ENCODE measurements at places on chromosomes 7 and 10.

GRCh38 chr10:131433568-131433967, 122.0 kb upstream of the TCERG1L start:
- no peak for DNase-seq

- DNase-seq, result no peak
These were observed 136.4 kb downstream of the OAT start for GRCh38 chr10:124282326-124282725.

DNA sequence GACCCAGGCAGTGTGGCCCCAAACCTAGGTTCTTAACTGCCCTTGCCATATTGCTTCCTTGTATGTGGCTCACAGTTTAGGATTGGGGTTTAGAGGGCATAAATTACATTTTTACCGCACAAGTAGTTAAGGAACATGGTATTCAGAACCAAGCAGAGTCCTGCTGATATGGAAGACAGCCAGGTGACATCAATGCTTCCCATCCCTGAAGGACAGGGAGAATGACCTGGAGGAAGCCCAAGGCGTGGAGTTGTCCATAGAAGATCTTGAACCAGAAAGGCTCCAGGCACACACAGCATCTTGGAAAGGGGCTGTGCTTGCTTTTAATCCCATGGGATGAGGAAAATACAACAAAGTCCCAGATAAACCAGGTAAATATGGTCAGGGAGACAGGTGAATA, 48.3 kb downstream of the ATXN7L1 start:
- no peak for DNase-seq

DNA sequence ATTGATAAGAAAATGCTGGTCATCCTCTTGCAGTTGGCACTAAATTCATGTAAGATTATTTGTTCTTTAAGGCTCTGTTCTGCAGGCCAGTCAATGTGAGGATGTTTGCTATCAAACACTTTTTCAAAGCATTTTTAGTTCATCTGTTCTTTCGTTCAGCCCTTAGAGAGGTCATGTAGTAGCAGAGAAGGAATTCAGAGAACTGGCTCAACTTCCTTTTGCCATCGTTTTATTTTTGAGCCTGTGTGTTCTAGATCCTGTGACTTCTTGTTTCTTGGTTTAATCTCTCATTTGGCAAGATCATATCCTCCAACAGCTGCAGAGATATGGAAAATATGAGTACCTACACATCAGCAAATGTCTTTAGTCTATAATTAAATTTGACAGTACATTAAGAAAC, 184.3 kb downstream of the NRP1 start:
- no peak for DNase-seq

DNA sequence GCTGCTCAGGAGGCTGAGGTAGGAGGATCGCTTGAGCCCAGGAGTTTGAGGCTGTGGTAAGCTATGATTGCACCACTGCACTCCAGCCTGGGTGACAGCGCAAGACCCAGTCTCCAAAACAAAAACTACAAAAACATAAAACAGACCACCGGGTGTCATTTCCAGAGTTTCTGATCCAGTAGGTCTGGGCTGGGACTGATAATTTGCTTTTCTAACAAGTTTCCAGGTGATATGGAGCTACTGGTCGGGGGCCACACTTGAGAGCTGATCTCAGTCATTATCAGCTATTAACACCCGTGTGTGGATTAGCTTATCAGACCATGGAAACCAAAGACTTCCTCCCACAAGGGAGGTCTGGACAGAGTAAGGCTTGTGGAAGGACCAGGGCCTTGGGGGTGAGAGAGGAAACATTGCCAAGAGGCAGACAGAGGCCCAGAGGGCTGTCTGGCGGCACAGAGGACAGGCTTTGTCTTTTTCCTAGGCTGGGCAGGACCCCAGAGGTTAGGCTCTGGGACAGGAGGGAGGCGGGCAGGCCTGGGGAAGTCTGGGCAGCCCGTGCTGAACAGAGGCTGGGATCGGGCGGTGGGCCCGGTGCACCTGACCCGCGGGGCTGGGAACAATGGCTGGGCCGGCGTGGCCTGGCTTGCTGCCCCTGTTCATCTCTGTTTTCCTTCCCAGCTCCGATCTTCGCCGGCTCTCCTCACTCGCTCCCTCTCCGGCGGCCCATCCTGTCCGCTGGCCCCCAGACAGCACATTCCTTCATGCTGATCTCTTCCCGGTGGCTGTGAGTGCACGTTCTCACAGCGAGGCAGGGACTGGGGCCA, 25.2 kb downstream of the TMEM270 start:
- no peak for DNase-seq

DNA sequence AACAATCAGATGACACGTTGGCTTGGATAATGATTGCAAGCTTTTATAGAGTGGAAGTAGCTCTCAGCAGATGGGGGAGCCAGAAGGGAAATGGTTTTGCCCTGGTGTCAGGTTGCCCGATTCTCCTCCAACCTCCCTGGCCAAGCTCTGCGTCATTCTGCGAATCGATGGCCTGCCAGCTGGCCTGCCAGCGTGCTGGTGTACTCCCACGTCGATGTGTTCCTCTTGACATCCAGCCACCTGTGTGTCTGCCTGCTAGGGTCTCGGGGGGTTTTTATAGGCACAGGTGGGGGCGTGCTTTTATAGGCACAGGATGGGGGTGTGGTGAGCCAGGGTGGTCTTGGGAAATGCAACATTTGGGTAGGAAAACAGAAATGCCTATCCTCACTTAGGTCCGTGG, 4.6 kb downstream of the NET1 start:
- DNase-seq, result no peak

- no peak for DNase-seq
These were observed 199.2 kb downstream of the IMMP2L start for GRCh38 chr7:111363099-111363498.

DNA sequence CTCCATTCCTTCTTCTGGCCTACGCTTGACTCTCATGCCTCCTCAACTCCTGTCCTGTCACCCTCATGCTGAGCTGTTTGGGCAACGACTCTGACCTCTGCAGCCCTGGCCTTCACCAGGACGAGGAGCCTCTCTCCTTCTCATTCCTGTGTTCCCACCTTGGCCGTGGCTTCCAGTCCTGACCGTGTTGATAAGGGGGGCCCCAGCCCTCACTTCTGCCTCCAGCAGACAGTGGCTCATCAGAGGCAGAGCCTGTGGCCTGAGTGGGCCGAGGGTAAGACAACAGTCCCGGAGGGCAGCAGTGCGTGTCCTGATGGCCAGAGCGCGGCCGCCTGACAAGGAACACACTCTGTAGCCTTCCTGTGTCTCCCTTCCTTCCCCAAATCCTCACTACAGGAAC, 61.7 kb upstream of the UBE3C start:
- no peak for DNase-seq

GRCh38 chr10:26714415-26715136, 17.1 kb downstream of the PDSS1 start:
- DNase-seq, result no peak

GRCh38 chr7:46713868-46714596, 793.0 kb upstream of the IGFBP3 start:
- no peak for DNase-seq

GRCh38 chr10:104686829-104687228, 45.7 kb downstream of the SORCS3 start:
- DNase-seq, result no peak

- no peak for DNase-seq
These were observed 30.0 kb downstream of the CLDN12 start for GRCh38 chr7:90433221-90433620.

- no peak for DNase-seq
These were observed 3.1 kb downstream of the EN2 start for GRCh38 chr7:155460926-155461613.

GRCh38 chr7:78081888-78082287, 283.3 kb downstream of the PHTF2 start:
- DNase-seq, result no peak

DNA sequence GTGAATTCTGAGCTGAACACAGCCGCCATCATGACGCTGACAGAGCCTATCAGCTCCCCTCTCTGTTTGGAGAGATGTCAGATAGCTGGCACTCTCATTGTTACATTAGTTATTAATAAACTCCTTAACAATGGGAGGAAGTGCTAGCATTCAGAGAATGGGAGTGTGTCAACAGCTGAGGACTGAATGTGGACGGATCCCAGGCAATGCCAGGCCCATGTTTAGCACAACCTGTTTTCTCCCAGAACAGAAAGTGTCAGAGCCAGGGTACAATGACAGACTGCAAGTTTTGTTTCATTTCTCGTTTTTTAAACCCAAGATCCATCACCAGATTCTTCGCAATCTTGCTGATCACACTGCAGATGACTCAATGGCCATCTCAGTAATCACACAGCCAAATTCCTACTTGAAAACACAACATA, 99.6 kb downstream of the PRPF18 start:
- DNase-seq, result no peak

- no peak for DNase-seq
These were observed 111.5 kb downstream of the FOXL3 start for GRCh38 chr7:401495-401894.

- no peak for DNase-seq
These were observed 6.6 kb upstream of the PDLIM1 start for GRCh38 chr10:95297402-95297801.

DNA sequence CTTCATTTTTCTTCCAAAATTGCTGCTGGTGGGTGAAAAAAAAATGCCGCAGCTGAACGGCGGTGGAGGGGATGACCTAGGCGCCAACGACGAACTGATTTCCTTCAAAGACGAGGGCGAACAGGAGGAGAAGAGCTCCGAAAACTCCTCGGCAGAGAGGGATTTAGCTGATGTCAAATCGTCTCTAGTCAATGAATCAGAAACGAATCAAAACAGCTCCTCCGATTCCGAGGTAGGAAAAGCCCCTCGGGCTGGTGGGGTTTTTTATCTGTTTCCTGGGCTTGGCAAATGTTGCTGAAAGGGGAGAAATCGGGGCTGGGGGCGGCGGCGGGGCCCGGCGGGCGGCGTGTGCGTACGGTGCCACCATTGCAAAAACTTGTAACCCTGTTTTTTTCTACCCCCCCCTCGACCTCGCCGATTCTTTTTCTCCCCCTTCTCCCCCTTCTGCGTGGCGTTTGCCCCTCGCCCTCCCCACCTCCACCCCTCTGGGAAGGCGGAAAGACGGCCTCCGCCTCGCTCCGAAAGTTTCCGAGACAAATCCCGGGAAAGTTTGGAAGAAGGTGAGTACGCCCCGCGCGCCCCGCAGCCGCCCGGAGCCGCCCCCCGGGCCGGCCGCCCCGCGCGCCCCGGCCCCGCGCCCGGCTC, 789 bp downstream of the TCF7L2 start:
- DNase-seq, result no peak

- DNase-seq, result peak; percentile 26
These were observed 415.3 kb upstream of the SEMA3D start for GRCh38 chr7:85602196-85602595.

GRCh38 chr10:18968159-18968558, 80.4 kb upstream of the MALRD1 start:
- DNase-seq, result no peak

DNA sequence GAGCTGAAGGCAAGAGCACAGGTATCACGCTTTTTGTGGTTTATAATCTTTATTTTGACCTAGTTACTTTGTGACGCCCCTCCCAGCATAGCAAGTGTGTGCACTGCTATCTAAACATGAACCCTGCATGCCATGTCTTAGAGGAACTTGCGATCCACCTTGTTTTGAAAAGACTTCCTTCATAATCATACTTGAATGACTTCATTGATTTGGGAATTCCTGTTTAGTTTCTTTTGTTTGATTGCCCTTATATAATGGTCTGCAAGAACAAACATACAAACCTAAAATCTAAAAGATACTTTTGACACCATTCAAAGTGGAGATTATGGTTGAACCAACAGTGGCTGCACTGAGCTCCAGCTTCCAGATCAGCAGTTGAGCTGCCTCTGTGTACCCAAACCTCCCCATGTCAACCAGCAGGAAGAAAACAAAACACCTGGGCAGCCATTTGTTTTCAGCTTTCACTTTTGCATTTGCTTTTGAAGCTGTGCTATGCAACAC, 132.6 kb downstream of the CELF2 start:
- DNase-seq, result no peak

DNA sequence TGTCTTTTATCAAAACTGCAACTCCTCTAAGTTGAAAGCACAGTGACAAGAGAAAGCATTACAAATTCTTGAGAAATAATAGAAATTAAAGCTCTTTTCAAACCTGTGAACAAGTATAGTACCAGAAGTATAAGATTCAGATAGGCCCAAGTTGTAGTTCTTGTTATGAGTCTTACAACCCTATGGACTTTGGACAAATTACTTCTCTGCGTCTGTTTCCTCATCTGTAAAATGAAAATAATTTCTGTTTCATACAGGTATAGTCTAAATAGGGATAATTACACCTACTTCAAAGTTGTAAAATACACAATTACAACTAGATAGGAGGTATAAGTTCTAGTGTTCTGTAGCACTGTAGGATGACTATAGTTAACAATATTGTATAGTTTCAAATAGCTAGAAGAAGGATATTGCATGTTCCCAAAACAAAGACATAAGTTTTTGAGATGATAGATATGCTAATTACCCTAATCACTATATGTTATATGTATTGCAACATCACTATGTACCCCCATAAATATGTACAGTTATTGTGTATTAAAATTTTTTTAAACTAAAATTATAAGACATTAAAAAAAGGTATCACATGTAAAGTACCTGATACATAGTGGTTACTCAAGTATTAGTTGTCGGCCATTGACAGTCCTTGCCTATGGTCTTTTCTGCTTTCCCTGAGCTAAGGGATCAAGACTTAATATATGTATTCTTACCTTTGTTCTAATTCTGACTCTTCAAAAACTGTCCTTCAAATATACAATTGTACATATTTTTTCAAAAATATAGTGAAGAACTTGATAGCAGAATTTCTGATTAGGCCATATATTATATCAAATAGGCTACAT, 1.8 kb upstream of the WASL start:
- DNase-seq, result no peak

DNA sequence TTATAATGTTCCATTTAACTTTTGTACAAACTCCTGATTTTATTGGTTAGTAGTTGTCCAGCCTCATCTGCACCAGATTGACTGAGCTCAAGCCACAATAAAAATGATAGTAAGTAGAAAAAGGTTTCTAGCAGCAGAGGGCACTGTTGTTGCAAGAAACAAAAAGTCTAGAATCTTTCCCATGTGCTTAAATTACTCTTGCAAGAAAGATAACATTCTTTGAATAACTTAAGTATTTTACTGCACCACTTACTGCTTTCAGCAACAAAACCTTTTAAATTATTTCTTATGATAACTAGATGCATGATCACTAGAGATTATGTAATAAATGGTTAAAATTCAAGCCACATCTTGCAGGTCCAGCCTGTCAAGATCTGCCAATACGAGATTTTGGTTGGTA, 27.0 kb downstream of the LMOD2 start:
- DNase-seq, result peak; percentile 24

GRCh38 chr7:23514755-23515154, 17.0 kb downstream of the TRA2A start:
- no peak for DNase-seq

DNA sequence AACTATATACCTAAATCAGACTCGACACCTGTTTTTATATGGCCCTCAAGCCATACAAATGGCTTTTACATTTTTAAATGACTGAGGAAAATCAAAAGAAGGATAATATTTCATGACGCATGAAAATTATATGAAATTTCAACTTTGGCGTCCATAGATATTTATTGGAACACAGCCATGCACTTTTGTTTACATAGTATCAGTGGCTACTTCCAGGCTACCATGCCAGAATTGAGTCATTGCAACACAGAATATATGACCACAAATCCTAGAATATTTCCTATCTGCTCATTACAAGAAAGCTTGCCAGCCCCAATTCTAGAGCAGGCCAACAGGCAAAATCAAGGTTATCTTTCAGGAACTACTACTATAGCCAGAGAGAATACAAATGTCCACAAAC, 29.3 kb downstream of the AFAP1L2 start:
- DNase-seq, result no peak
